ENCODE measurements at places on chromosomes 5 and 9.

GRCh38 chr5:173328844-173329490 lies 753 bp upstream of the STC2 start:
- DNase-seq, result no peak

DNA sequence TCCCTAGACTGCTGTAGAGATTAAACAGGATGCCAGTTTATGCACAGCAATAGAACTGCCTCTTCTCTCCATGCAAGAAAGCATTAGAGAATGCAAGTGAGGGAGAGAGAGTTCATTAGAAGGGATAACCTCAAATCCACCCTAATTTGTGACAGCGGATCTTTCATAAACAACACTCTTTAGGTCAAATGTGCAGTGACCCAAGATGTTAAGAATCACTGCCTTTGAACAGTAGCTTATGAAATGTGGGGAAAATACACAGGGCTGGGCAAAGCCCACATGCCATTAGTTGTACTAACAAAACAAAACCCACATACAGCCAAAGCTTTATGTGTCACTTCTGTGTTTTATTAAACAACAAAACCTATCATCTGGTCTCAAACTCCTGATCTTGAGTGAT lies 36.2 kb upstream of the POU4F3 start:
- DNase-seq, result no peak

GRCh38 chr5:146878476-146879172 lies at the start of gene PPP2R2B:
Gene PPP2R2B, minus strand, starts transcription at chr5:146878757.
- peak; percentile 61 for DNase-seq

DNA sequence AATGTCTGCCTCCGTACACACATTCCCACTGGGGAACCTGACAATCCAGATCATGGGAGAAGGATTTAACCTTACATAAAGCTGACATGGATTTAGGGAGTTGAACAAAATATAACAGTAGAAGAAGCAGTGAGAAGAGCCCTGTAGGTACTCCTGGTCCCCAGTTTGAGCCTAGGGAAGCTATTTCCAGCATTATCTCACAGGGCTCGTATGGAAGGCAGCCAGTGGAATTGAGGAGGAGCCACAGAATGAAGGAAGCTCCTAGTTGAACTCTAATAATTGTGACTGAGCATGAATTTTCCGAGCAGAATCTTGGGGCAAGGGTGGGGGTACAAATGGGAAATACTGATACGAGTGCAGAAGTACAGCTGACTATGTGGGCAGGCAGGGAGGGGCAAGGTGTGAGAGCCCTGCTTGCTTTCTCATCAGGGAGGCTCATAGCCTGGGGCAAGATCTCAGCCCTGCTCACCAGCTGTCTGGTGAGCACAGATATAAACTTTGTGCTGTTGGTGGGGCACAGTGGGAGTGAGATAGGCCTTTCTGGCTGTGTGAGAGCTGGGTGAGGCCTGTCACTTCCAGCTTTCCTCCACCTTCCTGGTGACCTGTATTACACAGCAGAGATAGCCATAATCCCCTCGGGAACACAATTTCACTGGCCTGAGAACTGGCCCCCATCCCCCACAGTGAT lies 290.7 kb upstream of the IL12B start:
- DNase-seq, result no peak

DNA sequence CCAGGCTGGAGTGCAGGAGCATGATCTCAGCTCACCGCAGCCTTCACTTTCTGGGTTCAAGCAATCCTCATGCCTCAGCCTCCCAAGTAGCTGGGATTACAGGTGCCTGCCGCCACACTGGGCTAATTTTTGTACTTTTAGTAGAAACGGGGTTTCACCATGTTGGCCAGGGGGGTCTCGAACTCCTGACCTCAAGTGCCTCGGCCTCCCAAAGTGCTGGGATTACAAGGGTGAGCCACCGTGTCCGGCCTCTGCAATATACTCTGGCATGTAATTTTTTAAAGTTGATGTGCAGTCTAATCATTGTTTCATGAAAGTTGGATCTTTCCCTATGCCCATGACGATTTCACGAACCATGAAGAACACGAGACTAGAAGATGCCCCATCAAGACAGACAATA lies 28.6 kb upstream of the PPP1R26 start:
- DNase-seq, result no peak

GRCh38 chr5:50646591-50646990 lies 19.8 kb upstream of the PARP8 start:
- no peak for DNase-seq

DNA sequence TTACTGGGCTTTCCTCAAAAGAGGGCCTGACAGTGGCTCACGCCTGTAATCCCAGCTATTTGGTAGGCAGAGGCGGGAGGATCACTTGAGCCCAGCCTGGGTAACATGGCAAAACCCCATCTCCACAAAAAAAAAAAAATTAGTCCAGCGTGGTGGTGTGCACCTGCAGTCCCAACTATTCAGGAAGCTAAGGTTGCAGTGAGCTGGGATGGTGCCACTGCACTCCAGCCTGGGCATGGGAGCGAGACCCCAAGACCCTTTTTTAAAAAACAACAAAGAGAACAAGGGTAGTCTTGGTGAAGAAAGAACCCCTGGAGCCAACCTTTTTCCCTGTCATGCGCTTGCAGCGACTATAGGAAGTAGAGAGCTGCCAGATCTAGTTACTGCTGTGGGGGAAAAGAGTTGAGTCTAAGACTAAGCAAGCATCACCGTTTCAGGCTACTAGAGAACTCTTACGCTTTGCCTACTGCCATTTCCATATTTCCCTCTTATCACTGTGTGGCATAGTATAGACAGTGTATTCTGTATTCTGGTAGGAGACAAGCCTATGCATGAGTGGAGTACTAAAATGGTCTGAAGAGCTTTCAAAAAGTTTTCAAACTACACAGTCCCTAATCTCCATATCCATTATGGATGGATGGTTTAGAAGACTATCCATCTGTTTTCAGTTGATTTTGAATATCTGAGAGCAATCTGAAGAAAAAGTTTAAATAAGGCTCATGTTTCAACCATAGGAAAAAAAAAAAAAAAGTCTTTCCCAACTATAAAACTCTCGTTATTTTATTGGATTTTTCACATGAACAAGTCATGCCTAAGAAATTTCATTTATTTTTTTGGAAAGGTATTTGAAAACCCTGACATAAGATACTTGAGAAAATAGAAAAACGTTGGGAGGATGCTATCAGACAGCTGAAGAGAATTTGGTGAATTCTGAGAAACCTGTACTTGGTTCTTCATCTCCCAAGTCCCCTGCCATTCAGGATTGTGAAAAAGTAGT lies 2.6 kb downstream of the C9orf40 start:
- no peak for DNase-seq

- DNase-seq, result no peak
Observed at GRCh38 chr5:78243639-78244038, 50.9 kb downstream of the AP3B1 start.

GRCh38 chr9:34493972-34494535 lies 28.7 kb downstream of the ENHO start:
- peak; percentile 17 for DNase-seq

GRCh38 chr5:5420251-5420650 lies 2.2 kb upstream of the ICE1 start:
- no peak for DNase-seq

GRCh38 chr9:13110766-13111417 lies 168.6 kb downstream of the MPDZ start:
- DNase-seq, result no peak

DNA sequence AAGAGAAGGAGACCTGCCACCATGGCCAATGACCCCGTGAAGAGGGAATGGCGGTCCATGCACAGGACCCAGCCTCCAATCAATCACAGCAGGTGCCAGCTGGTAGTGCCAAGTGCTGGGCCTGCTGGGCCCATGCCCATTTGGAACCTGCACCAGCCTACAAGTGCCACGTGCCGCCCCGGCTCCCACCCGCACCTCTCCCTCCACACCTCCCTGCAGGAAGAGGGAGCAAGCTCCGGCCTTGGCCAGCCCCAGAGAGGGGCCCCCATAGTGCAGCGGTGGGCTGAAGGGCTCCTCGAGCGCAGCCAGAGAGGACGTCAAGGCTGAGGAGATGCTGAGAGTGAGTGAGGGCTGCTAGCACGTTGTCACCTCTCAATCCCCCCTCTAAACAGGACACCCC lies 37.8 kb upstream of the NPR3 start:
- no peak for DNase-seq

DNA sequence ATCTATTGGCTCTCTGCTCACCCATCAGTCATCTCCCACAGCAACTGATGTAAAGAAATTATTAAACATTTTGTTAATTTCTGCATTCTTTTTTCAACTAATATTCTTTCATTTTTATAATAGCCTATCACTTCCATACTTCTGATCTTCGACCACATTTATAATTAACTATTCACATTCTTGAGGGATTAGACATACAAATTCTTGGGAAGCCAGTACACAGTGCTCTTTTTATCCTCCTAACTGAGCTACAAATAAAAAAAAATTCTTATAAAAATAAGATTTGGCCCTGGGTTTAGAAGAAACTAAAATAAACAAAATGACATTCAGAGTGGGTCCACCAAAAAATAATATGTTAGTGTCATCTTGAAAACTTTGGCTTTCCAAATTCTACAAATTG lies 103.7 kb upstream of the ITGA1 start:
- DNase-seq, result no peak

DNA sequence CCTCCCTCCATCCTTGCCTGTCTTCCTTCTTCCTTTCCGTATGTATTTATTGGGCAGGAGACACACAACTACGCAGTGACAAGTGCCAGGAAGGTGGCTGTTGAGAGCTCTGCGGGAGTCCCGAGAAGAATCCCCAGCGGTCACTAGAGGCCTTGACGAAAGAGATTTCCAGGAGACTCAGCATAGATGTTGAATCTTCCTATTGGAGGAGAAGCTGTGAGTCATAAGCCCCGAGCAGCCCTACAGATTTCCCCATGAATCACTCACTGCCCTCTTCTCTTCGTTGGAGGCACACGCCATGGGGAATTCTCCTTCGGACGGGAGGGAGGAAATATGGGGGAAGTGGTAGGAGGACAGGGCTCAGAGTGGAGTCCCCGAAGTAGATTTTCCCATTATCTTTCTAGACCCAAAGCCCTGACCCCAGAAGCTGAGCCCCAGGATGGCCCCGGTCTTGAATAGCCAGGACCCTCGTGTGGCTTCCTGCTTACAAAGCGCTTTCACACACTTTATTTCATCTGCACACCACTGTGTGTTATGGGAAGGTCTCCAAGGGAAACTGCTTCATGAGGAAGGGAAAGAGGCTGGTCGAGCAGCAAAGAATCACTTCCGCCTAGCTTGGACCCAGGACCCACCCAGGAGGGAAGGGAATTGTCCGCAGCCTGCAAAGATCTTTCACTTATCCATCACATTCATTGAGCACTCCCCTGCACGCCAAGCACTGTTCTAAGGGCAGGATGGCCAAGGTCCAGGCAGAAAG lies 12.7 kb downstream of the DUSP1 start:
- no peak for DNase-seq

DNA sequence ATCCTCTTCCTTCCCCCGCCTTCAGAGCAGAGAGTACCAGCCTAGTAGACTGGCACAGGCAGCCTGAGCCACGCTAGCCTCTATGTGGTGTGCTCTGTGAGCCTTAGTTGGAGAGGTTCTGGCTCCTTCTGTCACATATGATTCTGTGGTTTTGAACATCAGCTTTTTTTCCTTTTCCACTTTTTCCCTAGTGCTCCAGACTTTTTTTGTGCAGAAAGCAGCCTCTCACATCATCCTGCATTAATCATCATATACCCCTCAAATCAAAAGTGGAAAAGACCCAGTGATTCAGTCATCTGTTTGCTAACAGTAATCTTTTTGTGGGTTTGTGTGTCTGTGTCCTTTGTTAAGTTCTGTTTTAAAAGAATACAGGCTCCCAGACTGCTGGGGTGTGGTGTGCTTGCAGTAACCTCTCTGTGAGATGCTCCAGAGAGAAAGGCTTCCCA lies 663.9 kb upstream of the RGMB start:
- DNase-seq, result no peak

GRCh38 chr5:1336749-1337488 lies 8.0 kb downstream of the CLPTM1L start:
- no peak for DNase-seq

DNA sequence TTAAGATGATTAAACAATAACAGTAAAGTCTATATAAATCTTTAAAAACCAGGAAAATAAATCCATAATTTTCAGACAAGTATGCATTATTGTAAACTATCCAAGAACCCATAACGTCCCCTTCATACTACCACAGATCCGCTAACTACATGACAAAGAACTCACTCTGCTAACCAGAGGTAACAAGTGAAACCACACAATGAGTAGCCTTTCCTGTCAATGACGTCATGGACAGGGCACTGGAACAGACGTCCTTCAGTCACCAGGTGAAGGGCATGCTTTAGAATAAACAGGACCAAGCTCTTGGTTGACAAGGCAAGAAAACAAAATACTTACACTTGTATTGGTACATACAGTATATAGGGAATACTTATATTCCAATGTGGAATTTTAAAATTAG lies 45.2 kb downstream of the RNF130 start:
- DNase-seq, result no peak

DNA sequence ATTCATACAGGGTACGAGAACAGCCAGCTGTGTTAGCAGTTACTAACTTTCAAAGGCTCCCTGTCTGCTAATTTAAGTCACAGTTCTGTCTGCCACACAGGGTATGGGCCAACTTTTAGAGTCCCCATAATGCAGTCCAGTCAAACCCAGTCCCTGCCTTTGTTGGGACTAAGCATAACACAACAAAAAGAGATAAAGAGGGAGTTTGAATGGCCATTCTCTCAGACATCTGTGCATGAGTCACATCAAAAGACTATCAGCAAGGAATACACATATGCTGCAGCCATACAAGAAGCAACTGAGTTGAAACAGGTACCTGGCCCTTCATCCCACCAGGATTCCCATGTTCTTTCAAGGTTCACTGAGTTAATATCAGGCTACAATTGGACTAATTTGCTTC lies 744.5 kb upstream of the C9orf72 start:
- no peak for DNase-seq

- no peak for DNase-seq
Observed at GRCh38 chr9:100229561-100229960, 123.2 kb downstream of the TEX10 start.

GRCh38 chr9:136043441-136043991 lies 51.6 kb downstream of the NACC2 start:
- DNase-seq, result no peak

DNA sequence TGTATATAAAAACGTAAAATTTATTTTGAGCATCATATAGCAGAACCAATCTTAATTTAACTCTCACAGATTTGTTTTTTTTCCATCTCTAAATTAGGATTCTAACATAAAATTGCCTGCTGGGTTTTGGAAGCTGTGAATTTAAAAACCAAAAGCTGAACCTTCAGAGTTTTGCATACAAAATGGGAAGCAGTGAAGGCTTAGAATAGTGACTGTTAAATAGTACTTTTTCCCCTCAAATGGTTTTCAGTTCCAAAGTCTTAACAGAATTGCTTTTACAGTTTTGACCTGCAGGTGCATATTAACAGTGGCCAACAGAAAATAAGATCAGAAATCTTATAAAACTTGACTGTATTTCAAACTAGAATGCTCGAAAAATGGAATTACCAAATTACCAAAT lies 55.1 kb upstream of the LVRN start:
- DNase-seq, result no peak

GRCh38 chr5:172444110-172444510 lies 10.2 kb downstream of the SH3PXD2B start:
- no peak for DNase-seq
